Effector CD8-positive, alpha-beta T cell (primary cell): ENCODE measurements at places on chromosomes 2 and 18.
A peak's percentile ranks its signal among the peaks of the same experiment; 100 is the strongest.

GRCh38 chr18:29147944-29148343, 971.0 kb upstream of the CDH2 start:
- DNase-seq, result no peak

GRCh38 chr2:48306409-48307284, 223.3 kb upstream of the STON1 start:
- DNase-seq, result no peak

GRCh38 chr2:219109471-219109870, 48.8 kb upstream of the IHH start:
- peak; percentile 40 for DNase-seq

GRCh38 chr2:165648801-165649200, 145.2 kb downstream of the GALNT3 start:
- DNase-seq, result no peak

- DNase-seq, result no peak
Observed at GRCh38 chr2:183866666-183867065, 731.7 kb upstream of the ZNF804A start.

DNA sequence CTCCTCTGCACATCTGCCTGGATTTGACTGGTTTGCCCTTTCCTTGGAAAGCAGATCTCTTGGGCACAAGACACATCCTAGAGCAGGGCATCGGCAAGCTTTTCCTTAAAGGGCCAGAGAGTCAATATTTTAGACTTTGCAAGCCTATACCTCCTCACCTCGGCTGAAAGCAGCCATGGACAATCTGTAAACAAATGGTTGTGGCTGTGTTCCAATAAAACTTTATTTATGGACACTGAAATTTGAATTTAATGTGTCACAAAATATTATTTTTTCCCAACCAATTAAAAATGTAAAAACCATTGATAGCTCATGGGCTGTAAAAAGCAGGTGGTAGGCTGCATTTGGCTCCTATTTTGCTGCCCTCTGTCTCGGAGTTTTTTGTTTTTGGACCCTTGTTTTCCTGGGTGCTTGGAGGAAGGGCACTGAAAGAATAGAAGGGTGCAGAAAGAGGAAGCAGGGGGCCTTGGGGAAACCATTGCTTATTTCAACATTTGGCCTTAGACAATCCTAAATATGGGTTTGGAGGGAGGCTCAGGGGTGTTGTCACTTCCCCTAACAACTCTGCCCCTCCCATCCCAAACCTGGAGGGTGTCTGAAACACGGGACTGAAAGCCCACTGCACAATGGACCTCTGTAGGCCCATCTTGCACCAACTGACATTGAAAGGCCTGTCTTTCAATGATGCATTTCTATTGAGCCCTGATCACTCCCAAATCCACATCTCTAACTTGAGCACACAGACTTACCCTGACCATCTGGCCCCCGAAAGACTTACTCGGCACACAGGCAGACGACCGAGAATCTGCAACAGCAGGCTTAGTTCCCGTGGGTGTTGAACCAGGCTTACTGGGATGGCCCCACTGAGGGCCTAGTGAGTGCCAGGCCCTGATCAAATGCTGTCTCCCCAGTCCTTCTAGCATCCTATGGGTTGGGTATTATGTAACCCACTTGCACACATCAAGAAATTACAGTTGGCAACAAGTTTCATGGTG, 7.1 kb upstream of the ZFP36L2 start:
- DNase-seq, result no peak

GRCh38 chr2:38887347-38887746, 2.3 kb upstream of the ARHGEF33 start:
- no peak for DNase-seq

GRCh38 chr2:118127250-118127649, 39.0 kb downstream of the INSIG2 start:
- DNase-seq, result no peak

DNA sequence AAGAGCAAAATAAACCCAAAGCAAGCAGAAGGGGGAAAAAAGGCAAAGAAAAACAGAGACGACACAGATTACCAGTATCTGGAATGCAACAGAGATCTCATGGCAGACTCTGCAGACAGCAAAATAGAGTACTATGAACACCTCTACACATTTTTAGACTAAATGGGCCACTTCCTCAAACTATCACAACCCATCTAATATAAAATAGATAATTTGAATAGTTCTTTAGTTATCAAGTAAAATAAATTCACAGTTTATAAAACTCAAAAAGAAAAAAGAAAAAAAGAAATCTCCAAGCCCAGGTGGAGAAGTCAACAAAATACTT, 16.6 kb downstream of the SESTD1 start:
- DNase-seq, result no peak

DNA sequence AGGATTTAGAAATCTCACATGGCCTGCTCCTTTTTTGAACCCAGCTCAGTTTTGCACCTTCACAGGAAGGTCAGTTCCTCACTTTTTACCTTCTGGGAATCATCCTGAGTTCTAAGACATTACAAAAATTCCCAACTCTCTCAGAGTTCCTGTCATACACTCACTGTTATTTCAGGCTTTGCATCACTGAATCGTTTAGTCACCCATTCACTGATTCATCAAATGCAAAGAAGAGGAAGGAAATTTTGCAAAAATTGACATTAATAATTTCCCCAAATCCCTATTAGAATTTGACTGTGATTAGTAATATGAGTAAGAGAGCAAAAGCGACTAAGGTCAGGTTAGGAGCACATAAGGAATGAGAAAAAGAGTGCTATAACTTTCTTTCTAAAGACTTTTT, 197.5 kb downstream of the PDE1A start:
- DNase-seq, result no peak

- DNase-seq, result no peak
Observed at GRCh38 chr2:108575132-108575966, 41.1 kb downstream of the LIMS1 start.

- DNase-seq, result no peak
Observed at GRCh38 chr2:157053876-157054275, 203.6 kb upstream of the GALNT5 start.
